ENCODE measurements at places on chromosomes 7 and 10. TPM values are rescaled to one million over a fixed set of nuclear protein-coding genes. Genes with fewer than 3 reads are reported as not detected.

DNA sequence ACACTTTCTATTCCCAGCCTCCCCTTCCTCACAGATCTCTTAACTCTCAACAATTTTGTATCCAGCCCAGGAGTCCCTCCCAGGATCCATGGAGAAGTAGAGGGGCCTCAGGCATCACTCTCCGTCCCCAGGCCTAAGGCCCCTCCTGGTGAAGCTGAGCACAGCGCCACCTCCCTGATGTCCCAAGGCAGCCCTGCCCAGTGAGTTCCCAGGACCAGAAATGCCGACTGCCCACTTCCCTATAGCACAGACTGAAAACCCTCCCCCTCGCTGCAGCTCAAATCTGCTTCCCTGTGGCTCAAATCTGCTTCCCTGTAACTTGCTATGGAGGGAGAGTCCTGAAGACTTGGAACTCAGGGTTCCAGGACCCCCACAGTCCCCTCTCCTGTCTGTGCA, 35.6 kb downstream of the YKT6 start:
- DNase-seq: no peak

GRCh38 chr10:71044720-71045119, 156.4 kb upstream of the PCBD1 start:
- no peak for DNase-seq

Gene GJD4
- 0.33 TPM for total RNA-seq

DNA sequence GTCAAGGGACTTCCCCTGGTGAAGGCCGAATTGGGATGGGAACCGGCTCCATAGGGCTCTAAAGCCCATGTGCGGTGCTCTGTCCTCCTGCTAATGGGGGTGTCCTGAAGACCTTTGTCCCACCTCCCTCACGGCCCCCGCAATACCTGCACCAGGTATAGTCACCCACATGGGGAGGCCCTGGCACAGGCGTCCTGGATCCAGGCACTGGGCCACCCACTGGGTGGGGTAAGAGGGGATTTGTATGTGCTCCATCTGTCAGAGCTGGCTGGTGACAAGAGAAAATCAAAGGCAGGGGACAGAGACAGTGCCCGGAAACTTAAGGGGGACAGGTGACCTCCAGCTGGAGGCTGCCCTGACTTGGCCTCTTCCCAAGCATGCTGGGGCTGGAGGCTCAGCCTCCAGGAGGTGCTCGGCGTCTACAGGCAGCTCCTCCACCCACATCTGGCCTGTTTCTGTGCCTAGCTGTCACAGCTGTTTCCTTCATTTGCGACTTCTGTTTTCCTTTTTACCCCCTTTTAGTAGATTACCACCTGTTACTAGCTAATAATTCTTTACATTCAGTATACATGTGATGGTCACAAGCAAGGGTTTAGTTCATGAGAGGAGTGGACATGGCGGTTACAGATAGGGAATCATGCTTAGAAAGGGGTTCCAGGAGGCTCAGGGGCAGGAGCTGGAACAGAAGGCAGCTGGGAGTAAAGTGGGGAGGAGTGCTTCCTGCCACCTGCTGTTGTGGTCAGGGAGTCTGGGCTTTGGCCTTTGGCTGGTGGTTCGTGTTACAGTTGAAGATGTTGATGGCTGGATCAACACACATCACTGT, 2.3 kb upstream of the CUZD1 start:
- no peak for DNase-seq

DNA sequence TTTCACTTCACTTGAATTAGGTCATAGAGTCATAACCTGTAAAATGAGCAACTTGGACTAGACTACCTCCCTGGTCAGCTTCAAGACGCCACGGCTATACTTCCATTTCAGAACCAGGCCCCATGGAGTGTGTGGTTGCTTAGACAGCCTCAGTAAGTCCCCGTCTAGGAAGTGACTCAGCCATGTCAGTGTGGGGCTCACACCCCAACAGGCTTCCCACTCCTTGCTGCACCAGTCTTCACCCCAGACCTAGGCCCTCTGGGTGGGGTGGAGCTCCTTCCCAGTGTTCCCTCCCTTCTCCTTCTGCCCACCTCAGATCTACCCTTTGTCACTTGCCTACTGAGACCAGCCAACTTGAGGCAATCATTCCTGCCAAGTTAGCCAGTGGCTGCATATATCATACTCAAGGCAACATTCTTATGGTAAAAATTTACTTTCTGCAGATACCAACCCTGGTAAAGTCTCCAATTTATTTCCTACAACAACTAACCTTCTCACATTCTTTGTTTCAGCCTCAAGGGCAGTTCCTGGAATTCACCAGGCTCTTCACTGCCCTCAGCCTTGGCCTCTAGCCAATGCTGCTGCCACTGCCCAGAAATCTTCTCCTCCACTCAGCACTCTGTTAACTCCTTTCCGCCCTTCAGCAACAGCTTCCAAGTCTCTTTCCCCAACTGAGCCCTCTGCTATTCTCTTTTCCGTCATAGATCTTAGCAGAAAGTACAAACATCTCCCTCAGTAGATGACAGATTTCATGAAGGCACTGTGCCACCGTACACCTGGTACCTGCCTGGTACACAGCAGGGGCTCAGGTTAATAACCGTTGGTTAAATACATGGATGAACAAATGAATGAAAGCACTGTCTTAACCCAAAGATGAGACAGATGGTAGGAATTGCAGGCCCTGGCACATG, 31.3 kb upstream of the ZNRF2 start:
- peak; percentile 11 for DNase-seq

DNA sequence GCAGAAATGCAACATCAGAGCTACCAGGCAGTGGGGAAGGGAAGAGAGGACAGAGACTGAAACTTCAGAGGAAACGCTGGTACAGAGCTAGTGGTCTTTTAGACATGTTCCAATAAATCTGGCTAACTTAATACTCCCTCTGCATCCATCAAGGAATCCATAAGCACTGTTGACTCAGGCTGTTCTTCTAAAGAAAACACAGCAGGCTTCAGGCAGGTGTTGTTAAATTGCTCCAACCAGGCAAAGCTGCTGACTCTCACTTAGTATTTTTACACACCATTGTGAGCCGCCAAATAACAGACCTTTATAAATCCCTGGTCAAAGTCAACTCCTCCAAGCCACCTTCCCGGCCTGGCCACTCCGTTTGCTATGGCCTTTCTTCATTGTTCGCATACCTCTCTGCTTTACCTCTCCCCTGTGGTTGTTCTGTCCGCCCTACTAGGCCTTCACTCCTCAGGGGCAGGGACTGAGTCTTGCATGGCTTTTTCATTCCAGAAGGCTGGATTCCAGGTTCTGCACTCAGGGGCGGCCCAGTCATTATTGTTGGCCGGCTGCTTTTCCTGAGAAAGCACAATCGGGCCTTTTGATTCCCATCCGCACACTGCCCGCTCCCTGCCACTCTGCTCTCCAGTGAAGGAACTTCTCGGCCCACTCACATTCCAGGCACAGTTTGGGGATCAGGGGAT, 18.4 kb downstream of the CREB3L2 start:
- no peak for DNase-seq

DNA sequence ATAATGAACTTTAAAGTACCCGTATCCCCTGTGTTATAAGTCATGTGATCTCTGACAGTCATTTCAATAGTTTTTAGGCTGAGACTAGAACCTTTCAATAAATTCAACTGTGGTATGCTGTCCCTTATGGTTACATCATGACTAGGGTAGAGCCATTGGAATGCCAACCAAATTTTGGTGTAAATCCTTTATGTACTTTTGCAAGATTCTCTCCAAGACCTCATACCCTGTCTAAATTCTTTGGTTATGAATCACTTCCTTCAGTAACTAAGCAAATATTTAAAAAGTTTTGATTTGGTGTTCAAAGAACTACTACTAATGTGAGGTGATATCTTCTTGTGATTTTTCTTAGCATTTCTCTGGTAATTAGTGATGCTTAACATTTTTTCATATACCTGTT, 20.8 kb upstream of the OR6B1 start:
- peak; percentile 91 for DNase-seq

DNA sequence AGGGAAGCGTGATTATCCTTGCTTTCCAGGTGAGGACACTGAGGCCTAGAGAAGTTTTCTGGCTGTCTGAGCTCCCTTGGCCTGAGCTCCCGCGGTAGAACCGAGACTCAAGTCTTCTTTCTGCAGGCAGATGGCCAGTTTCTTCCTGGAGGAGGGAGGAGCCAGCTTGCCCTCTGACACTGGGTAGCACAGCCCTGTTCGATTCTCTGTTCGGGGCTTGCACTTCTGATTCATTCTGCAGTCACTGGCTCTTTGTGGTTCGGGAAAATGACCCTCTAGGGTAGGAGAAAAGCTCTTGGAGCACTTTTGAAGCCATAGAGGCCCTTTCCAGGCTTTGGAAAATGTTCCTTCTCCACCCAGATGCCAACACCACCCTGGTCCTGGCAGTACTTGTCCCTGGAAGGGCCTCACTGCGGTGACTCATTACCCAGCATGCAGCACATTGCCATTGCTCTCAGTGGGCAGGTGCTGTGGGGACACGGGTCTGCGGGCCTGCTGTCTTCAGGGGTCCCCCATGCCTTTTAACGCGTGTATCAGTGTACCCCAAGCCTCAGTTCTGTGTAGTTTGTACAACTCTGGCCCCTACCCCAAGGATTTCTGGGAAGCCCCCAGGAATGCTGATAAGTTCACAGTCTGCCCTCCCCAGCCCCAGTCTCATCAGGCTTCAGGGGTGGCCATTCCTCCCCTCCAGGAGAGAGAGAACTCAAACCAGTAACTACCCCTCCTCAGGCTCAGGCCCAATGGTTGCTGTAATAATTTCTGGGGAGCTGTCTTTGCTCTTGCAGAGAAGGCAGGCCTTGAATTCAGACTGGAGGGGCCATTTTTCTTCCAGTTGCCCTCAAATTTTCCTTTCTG, 11.9 kb downstream of the CHST3 start:
- peak; percentile 72 for DNase-seq

Gene SKAP2
- total RNA-seq: 18.4 TPM

Gene MALSU1
- 306 TPM for total RNA-seq

- DNase-seq: peak; percentile 51
Observed at GRCh38 chr10:27223964-27224363, 16.6 kb downstream of the ACBD5 start.

DNA sequence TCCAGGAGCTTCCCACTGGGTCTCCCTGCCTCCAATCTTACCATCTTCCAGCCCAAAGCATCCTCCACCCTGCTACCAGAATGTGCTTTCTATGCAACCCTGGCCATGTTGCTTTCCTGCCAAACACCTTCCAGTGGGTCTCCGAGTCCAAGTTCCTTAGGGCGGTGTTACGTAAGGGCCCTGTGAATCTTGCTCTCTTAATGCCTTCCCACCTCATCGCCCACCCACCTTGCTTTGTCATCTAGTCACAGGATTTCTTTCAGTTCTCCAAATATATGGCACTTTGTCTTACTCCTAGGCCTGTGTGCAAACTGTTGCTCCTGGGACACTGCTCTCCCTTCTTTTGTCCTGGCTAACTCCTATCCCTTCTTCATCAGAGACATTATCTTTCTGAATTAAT, 344.5 kb downstream of the RPS24 start:
- DNase-seq: no peak

- peak; percentile 75 for DNase-seq
Observed at GRCh38 chr7:142885311-142886230, at the start of gene TRPV6. TSS of gene TRPV6 (minus strand) at chr7:142885745.

All from PC-3 (cell line).